ENCODE measurements at places on chromosomes 5 and 9. TPM values are rescaled to one million over a fixed set of nuclear protein-coding genes. Genes with fewer than 3 reads are reported as not detected.

- no peak for DNase-seq
Observed at GRCh38 chr5:51379331-51379700, 3.9 kb upstream of the ISL1 start.

GRCh38 chr5:6408627-6409446 lies 30.5 kb upstream of the MED10 start:
- DNase-seq: no peak

DNA sequence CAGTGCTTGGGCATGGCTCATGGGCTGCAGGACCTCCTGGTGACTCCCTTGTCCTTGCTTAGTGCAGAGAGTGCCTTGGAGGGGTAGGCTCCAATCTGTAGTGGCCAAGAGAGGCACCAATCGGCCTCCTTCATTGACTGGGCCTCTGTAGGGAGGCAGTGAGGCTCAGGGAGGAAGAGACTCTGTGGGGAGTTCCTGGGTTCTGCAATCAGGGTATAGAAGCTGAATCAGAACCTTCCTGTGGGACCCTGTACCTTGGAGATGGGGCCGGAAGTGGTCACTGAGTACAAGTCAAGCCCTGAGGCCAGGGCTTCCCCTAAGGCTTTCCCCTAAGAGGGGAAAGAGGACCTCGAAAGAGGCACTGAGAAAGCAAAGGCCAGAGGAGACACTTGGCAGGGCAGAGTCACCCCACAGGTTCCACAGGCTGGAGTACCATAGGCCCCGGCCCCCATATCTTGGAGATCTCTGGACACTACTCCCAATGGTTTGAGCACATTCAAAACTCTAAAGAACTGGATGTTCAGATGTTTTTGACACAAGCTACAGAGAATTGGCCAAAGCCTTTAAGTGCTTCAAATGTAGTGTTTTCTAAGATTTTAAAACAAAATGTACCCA lies 190.5 kb downstream of the HSPA4 start:
- no peak for DNase-seq

DNA sequence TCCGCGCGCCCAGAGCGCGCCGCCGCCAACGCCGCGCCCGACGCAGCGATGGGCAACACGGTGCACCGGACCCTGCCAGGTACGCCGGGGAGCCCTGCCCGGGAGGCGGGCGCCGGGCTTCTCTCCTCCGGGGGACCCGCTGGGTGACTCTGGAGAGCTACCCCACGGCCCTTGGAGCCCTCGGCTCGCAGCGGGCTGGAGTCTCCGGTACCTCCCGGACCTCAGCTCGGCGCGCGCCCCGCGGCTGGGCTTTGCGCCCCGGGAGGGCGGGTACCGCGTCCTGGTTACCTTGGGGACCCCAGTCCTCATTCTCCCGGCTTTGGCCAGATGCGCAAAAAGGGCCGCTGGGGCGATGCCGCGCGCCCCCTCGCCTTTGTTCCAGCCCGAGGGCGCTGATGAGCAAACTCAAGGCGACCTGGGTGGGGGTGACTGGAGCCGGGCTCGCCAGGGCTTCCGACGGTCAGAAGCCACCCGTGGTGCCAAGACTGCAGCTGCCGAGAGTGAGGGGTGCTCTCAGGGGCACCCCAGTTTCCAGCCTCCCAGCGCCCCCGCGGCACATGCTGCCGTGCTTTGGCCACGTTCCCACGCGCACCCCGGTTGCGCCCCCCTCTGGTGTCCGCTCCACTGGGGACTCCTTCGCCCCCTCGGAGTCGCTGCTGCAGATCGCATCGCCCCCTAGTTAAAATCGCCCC lies 442 bp downstream of the NEURL1B start:
- DNase-seq: no peak

PCA3 gene
- 0.20 TPM for total RNA-seq

- DNase-seq: no peak
Observed at GRCh38 chr9:90838581-90839154, 37.0 kb downstream of the SYK start.

MCC gene
- 47.7 TPM for total RNA-seq

DNA sequence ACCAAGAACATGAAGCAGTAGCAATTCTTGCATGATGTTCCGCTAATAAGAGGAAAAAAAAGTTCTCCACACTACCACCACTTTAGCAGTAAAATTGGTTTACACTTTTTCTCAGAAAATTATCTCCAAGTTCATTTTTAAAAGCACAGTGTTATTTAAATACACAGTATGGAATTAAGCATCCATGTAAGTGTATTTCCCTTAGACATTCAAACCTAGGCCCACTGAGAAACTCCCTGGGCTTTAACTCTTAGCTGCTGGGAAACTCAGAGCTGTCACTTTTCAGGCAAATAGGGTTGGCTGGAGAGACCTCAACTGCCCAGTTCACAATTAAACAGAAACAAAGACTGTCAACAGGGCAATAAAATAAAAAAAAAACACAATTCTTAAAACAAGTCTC lies 2.7 kb downstream of the GNAQ start:
- DNase-seq: no peak

DNA sequence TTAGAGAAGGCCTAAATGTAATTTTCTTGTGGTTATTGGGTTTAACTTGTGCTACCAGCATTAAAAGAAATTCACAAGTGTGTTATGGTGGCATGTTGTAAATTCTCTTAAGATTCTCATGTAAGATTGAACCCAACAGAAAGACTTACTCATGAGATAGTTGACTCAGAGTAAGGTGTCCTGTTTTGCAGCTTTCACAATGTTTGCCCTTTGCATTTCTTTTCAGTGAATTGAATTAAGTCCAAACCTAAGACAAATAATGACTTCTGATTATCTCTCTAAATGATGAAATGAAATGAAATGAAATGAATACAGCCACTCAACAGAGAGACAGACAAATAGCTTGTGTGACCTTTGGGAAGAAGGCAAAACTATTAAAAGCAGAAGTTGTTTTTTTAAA lies 1696.9 kb upstream of the WWC1 start:
- DNase-seq: no peak

DNA sequence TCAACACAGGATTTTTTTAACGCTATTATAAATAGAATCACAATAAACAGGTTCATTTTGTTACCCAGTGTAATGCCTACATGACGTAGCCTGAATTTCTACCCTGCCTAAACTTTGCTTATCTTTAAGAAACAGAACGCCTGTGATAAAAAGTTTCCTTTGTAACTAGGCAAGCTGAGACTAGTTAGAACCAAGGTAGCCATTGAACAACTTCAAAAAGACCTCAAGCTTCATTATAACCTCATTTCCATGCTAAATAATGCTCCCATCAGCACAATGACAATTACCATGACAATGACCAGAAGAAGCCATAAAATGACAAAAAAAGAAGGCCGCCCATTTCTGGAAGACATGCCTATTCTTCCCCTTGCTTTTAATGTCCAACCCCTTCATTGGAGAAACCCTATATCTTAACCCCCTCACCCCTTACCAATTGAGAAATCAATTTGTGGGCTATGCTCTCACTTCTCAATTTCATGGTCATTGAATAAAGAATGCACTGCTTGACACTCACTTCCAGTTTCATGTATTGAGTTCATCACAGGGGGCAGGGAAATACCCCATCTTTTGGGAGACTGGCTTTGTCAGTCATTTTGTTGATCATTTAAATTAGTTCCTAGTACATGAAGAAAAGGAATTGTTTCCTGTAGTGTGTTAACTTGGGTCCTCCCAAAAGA lies 276.8 kb downstream of the MCTP1 start:
- DNase-seq: no peak

GRCh38 chr5:132646583-132647266 lies 11.2 kb upstream of the IL13 start:
- DNase-seq: no peak

- no peak for DNase-seq
Observed at GRCh38 chr5:118990582-118990981, 2.2 kb upstream of the DTWD2 start.

DNA sequence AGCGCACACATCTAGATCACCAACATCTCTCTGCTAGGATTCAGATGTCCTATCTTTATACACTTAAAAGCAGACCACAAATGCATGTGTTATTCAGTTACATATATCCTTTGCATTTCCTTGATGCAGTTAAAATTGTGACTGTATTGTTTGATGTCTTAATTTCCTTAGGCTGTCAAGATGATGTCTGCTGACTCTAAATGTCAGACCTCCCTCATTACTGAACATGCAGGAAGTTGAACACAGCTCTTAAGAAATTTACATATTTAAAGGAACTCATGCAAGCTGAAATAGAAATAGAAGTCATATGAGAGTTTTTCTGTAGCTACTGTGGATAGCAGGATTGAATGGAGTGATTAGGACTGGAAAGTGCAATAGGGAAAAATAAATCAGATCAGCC lies 336.5 kb upstream of the SEMA6A start:
- DNase-seq: no peak

GRCh38 chr5:78810098-78810920 lies 161.7 kb upstream of the LHFPL2 start:
- peak; percentile 46 for DNase-seq

DNA sequence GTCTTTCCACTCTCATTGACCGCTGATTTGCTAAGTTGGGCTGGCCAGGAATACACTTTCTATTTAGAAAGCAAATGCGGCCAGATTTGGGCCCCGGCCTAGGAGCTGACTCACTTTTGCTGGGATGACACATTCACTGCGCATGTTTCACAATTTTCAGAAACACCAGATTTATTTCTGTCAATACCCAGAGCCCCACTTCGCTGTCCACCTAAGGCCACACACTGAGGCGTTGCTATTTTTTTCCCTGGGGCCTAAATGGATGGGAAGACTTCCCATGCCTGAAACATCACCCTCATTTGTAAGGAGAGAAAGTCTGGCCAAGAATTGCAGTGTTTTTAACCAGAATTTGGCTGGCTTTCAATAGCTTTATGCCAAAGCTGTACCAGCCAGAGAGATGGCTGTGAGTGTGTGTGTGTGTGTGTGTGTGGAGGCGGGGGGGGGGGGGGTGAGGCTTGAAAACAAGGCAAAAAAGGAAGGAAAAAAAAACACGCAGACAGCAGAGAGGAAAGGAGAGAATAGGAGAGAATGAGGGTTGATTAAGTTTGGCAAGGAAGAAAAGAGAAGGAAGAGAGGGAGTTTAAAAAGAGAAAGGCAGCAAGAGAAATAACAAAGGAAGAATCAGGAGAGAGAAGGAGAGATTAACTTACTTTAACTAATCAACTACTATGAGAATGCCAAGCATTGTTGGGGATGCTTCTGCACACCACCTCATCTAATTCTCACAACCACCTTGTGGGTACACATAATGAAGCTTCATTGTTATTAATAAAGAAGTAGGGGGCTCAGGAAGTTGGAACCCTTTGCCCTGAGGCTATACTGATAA lies 261.4 kb upstream of the KLF4 start:
- DNase-seq: peak; percentile 85

- no peak for DNase-seq
Observed at GRCh38 chr5:172841256-172841655, 7.2 kb downstream of the ERGIC1 start.

SHOC1 gene
- 0.79 TPM for total RNA-seq

COX7C gene
- total RNA-seq: 252 TPM

GRCh38 chr9:31071606-31072286 lies 1312.7 kb upstream of the ACO1 start:
- DNase-seq: no peak

Measured in skin of body (tissue), 3 donors.